Fibroblast of skin of left biceps (primary cell): ENCODE measurements at places on chromosomes 11 and 22.

- peak; percentile 10 for DNase-seq
These were observed 7.5 kb upstream of the SYT8 start for GRCh38 chr11:1827095-1827813.

- DNase-seq, result no peak
These were observed 623 bp downstream of the NDUFS8 start for GRCh38 chr11:68031144-68031464.

GRCh38 chr11:111119751-111120150 lies 125.8 kb upstream of the POU2AF2 start:
- no peak for DNase-seq

DNA sequence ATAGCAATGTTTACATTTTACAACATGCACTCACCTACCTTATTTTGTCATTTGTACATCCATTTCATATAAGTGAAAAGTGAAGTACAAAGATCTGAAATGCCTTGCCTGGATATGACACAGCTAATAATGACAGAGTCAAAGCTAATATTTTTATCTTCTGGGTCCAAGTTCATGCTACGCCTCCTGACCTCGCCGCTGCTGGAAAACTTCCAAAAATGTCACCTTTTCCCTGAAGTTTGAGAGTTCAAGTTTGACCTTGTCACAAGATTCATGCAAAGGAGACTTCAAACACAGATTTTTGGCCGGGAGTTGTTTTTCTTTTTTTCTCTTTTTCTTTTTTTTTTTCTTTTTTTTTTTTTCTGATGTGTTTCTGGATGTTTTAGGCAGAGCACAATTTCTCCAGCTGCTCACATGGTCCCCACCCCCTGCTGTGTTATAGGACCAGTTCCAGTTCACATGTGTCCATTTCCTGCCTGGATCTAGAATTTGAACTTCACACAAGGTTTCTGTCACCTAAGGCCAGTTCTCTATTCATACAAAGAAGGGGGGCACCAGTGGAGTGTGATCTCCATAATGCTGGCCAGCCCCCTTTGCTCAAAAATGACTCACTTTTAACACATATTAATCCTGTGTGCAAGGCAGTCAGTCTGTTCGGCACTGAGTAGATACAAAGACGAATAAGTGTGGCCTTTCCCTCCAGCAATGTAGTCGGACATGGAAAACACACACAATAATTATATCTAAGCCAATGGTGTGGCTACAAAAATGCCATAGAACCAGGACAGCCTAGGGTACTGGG lies 546.8 kb downstream of the BUD13 start:
- no peak for DNase-seq

DNA sequence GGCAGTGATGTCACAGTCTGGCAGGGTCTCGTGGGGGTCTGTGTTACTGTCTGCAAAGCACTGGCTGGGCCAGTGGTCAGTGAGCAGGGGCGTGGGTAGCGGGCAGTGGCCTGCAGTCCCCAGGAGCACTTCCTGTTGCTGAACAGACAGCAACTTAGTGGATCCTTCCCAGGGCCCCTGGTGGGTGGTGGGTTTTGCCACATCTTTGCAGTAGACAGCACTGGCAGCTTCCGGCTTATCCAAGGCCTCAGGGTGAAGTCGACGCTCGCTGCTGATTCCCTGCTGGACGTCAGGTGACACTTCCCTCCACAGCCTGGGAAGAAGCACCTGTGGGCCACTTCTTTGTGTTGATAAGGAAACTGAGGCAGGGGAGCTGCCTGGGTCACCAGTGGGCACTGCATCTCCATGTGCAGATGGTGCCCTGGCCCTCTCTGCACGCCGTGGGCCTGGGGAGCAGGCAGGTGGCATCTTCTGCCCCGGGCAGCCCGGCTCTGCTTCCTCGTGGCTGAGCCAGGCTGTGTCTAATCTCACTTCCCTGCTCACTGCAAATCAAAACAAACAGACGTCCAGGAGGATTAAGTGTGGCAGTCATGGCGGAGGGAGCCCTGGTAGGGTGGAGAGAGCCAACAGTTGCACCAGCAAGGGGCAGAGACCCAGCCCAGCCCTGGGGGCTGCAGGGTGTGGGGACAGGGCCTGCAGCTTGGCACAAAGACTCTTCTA lies 79.8 kb downstream of the KCNQ1 start:
- DNase-seq, result no peak

DNA sequence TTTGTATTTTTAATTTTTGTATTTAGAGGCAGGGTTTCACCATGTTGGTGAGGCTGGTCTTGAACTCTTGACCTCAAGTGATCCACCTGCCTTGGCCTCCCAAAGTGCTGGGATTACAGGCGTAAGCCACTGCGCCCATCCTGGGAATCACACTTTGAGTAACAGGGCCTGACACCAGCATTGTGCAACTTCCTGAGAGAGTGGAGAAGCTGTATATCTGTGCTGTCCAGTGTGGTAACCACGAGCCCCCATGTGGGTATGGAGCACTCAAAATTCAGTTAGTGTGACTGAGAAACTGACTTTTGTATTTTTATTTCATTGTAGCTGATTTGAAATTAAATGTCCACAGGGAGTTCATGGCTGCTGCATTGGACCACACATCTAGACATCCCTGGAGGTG lies 36.2 kb downstream of the MPPED1 start:
- DNase-seq, result no peak

DNA sequence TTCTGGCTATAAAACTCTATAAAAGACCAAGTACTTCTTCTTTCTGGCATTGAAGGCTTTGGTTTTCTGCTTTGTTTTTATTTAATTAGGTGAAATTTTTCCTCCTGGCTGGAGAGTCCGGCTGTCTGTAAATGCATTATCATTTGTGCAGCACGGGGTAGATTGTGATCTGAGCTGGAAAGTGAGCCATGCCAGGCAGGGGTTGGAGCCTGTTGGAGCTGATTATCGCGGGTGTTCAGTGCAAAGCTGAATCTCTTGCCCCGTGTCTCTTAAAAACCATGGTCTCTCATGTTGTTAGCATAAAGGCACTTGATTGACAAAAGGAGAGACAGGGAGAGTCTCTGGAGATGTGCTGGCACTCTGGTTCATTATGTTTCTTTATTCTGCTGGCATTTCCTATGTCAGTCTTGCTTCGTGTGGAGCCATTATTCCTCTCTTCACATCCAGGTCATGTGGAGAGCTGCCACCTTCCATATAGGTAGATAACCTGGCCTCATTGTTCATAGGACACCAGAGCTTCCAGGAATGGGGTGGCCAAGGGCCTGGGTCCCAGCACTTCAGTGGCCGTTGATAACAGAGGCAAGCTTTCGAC lies 75.2 kb downstream of the LDLRAD3 start:
- no peak for DNase-seq
